Chondrocyte (in vitro differentiated cells): ENCODE measurements at places on chromosomes 3 and 15.

GRCh38 chr15:66751579-66751978, 49.5 kb downstream of the SMAD6 start:
- DNase-seq: no peak

- DNase-seq: peak; percentile 49
These were observed 37.5 kb upstream of the MYZAP start for GRCh38 chr15:57554063-57554811.

GRCh38 chr3:31968927-31969418, 12.1 kb downstream of the OSBPL10 start:
- no peak for DNase-seq

GRCh38 chr15:67761343-67761742, 64.0 kb upstream of the SKOR1 start:
- DNase-seq: no peak

DNA sequence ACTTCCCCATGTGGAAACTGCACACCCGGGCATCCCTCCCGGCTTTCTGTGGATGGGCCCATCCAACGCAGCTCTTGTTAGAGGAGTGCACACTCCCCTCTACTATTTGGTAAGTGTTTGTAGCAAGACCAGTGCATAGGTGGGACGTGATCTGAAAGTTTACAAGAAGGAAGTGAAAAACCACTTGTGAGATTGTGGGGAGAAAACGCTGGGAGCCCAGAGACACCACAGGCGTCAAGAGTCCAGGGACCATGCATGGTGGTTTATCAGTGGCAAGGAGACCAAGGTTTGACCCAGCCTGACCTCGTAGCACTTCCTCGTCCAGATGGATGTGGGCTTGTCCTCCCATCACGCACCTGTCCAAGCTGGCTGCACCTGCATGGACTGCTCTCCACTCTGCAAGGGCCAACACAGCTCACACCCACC, 51.6 kb downstream of the ATP10A start:
- DNase-seq: no peak

- no peak for DNase-seq
These were observed 31.4 kb upstream of the MGLL start for GRCh38 chr3:127853681-127854080.

DNA sequence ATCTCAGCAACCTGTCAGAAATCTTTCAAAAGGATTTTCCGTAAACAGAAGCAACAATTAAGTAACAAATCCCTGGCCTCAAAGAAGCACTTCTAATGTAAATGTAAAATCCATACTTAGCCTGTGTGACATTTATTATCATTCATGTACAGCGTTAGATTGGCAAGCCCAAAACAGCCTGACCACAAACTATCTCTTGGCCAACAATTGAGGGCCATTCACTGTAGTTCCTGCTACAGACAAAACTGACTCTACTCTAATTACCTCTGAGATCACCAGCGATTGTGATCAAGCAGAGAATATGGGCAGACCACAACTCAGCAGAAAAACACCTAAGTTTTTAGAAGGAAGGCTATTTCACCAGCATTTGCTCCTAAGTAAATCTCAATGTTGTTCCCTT, 9.2 kb downstream of the SHQ1 start:
- DNase-seq: no peak

DNA sequence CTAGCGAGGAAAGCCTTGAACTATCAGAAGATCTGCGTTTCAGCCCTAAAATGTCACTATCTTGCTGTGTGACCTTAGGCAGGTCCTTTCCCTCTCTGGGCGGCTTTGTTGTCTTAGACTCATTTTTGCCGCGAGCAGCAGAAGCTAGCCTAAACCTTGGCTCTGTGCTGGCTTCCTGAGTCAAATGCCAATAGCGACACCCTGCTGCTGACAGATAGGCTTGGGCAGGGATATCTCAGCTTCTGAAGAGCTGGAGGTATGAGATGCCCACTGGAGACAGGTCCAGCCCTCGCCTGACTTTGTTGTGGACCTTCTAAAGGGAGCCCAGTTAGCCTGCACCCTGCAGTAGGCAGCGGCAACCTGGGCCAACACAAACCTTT, 1.3 kb downstream of the ADAMTSL3 start:
- no peak for DNase-seq

- no peak for DNase-seq
These were observed 48.4 kb upstream of the KY start for GRCh38 chr3:134699141-134699711.

DNA sequence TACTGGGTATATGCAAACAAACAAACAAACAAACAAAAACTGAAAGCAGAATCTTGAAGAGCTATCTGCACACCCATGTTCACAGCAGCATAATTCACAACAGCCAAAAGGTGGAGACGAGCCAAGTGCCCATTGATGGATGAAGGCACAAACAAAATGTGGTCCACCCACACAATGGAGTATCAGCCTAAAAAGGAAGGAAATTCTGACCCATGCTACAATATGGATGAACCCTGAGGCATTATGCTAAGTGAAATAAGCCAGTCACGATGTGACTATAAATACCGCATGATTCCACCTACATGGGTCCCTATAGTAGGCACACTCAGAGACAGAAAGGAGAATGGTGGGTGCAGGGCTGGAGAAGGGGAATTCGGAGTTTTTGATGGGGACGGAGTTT, 24.1 kb downstream of the XPC start:
- DNase-seq: no peak

GRCh38 chr15:24067733-24068501, 380.8 kb upstream of the NDN start:
- no peak for DNase-seq

- DNase-seq: no peak
These were observed 83.8 kb downstream of the MAP4 start for GRCh38 chr3:47932421-47932820.

GRCh38 chr15:41983621-41984571, 11.5 kb upstream of the EHD4 start:
- no peak for DNase-seq

- DNase-seq: no peak
These were observed 37.5 kb downstream of the ZNF710 start for GRCh38 chr15:90038632-90039095.

DNA sequence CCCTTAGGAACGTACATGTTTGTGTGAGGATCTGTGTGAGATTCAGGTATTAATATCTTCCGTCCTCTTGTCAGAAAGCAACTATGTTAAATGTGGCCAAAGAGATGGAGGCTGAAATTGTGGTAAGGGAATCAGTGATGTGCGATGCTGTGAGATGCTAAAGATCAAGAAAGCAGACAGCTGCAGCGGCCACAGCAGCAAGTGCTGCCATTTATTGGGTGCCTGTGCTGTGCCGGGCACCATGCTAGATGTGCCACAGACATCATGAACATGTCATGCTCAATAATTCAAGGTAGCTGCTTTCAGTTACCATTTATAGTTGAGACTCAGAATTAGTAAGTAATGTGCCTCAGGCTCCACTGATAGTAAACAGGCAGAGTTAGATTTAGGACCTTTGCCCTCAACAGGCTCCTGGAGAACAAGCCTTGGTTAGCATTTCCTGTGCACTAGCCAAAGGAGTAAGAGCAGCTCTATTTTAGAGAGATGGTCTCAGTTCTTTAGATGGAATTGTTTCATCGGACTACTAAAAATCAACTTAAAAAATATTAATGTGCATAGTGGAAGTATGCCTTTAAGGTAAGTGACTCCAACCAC, 24.9 kb downstream of the LARS2 start:
- DNase-seq: no peak
